Right forelimb (tissue), 1 donor: ENCODE measurements at places on chromosomes 16 and 17.
A peak's percentile ranks its signal among the peaks of the same experiment; 100 is the strongest.

DNA sequence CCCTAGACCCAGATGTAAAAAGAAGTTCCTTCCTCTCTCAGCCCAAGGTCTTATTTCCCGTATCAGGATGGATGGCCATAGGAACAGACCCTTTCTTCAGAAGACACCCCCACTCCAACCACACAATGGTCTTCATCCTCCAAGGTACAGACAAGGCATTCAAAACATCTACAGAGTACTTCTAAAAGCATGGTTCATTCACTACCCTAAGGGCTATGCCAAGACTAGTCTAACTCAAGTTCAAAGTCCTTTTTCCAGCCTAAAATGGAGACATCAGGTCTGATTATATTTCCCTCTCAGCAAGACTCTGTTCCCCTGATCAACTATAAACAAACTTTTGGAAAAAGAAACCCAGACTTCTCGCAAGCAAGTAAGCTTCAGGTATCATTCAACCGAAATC, 388.9 kb downstream of the NPIPA8 start:
- no peak for DNase-seq

DNA sequence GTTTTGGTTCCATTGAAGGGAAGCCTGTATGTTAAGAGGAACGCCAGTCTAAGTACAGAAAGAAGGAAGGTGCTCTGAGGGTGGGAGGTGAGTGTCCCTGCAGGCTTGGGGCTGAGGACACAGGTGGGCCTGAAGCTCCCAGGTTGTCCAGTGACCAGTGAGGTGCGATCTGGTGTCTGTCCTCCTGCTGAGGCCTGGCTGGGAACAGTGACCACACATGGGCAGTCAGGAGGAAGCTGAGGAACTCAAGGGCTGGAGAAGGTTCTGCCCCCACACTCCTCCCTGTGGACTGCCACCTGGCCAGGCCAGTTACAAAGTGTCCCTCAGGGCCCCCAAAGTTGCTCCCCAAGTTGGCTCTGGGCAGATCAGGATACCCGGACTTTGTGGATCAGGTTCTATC, 102.1 kb downstream of the N4BP1 start:
- DNase-seq: no peak

- peak; percentile 52 for DNase-seq
These were observed 10.3 kb upstream of the RPL38 start for GRCh38 chr17:74192950-74193781.

DNA sequence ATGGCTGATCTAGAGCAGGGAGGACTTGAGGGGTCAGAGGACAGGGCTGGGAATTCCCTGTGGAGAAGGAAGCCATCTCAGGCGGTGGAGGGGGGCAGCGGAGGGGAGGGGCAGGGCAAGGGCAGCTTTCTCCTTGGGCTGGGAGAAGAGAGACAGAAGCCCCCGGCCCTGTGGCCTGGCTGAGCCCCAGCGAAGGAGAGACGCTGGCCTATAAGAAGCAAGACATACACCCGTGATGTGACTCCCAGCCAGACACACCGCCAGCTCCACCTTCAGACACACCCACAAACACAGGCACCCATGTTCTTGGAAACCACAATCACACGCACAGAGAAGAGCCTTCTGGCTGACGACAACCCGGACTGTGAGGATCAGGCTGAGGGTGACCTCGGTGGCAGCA, 10.0 kb downstream of the TRPV3 start:
- no peak for DNase-seq

DNA sequence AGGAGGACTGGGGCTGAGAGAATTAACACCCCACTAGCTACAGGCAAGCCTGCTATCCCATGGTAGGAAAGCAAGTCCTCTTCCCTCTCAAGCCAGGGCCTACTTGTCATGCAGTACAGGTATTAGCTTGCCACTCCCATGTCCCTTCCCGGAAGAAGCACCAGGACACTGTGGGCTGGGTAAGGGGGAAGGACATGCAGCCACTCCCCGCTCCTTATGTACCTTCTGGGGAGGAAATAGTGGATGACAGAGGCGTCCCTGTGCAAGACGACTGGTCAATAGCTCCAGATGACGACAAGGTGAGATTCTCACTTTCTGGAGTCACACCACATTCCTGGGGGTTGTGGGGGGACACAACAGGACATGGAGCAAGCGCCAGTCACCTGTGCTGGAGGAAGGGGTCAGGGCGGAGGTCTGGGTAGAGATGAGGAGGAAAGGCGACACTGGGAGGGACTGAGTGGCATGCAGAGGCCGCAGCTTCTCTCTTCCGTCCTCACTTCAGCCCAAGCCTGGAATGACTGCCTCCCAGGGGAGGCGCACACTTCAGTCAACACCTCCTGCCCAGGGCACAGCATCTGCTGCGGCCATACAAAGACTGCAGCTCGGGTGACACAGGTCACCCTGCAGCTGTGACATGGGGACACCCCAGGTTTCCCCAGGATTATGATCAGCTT, 15.1 kb upstream of the FOXJ1 start:
- no peak for DNase-seq

DNA sequence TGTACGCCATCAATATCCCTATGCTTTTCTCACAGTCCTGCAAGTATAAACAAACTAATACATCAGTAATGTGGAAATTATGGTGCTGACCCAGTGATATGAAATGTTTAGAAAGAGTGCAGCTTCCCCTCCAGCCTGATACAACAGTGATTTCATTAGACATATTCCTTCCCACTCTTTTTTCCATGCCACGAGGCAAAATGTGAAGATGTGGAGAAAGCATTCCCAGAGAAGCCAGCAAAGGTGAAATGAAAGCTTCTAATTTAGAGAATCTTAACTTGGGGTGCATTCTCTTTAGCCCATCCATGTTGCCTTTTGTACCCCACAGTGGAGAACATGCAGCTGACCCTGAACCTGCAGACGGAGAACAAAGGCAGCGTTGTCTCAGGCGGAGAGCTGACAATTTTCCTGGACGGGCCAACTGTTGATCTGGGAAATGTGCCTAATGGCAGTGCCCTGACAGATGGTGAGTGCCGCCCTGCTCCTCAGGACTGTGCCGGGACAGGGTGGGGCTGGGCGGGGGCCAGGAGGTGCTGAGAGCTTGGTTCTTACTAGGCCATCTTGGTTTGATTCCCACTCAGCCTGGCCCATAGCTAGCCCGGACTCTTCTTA, 77.8 kb downstream of the WWP2 start:
- DNase-seq: peak; percentile 66
